GDM1 (cell line): ENCODE measurements at places on chromosomes 13 and 19.

DNA sequence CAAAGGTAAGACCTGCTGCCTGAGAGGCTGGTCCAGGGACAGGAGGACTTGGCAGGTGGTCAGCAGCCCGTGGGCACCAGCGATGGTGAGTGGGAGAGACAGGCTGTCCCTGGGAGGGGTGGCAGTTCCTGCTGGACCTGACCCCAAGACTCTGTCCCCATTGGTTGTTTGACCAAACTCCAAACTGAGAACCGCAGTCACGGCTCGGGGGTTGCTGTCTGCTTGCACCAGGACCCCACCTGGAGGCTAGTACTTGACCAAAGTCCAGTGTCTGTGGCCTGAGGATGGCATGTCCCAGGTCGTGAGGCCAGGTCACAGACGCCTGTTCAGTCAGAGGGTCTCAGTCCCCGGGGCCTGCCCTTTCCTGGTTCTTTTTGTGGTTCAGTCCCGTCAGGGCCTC, 9.9 kb upstream of the ZNF14 start:
- no peak for DNase-seq

DNA sequence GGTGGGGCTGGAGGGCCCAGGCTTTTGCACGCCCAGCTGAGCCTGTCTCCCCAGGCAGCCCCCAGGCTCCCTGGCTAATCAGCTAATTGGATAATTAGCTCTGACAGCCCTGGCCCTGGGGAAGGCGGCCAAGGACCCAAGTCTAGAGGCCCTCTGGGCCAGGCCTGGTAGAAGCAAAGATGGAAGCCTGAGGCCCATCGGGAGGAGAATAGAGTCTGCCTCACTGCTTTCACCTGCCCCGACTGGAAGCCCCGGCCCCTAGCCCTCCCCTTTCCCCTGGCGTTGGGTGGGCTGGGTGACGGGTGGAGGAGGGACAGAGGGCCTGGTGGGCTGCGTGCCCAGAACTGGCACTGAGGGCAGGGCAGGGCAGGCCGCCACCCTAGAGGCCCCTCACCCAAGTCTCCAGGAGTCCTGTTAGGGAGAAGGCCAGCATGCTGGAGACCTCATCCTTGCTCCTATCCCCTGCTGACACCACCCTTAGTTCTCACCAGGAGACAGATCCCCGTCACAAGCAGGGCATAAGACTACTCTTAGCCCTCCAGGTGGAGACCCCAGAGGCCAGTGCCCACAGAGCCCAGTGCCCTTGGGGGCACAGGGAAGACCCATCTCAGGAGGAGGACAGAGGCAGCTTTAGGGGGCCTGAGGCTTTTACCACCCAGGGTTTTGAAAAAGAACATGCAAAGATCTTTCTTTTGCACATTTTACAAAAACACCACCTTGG, 12.0 kb downstream of the LYL1 start:
- no peak for DNase-seq

DNA sequence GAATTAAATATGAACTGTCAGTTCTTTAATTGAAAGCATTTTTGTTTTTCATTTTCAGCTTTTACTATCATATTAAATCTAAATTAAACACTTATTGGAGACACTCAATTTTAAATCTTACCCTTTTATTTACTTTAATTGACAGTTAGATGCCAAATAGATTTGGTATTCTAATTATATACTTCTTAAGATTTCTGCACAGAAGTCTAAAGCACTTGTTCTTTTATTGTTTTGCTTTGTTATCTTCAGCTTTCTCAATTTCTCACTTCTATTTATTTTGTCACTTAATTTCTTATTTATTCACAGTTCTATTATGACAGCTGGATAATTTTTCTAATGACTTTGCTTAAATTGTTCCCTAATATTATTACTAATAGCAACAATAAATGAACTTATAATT, 1397.3 kb upstream of the MIR17HG start:
- no peak for DNase-seq

DNA sequence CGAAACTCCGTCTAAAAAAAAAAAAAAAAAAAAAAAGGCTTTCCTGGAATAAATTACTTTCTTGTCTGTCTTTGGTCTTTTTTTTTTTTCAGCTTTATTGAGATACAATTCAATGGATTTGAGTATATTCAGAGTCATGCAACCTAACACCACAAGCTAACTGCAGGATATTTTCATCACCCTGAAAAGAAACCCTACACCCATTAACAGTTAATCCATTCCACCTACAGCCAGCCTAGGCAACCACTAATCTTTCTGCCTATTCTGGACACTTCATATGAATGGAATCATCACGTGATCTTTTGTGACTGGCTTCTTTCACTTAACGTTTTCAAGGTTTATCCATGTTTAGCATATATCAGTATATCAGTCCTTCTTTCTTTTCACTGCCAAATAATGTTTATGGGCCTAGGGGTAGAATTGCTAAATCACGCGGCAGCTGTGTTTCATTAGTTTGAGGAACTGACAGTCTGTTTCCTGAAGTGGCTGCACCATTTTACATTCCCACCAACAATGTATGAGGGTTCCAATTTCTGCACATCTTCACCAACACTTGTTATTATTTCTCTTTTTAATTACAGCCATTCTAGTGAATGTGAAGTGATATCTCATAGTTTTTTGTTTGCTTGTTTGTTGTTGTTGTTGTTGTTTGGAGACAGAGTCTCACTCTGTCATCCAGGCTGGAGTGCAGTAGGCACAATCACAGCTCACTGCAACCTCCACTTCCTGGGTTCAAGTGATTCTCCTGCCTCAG, 19.9 kb downstream of the LRFN3 start:
- no peak for DNase-seq

DNA sequence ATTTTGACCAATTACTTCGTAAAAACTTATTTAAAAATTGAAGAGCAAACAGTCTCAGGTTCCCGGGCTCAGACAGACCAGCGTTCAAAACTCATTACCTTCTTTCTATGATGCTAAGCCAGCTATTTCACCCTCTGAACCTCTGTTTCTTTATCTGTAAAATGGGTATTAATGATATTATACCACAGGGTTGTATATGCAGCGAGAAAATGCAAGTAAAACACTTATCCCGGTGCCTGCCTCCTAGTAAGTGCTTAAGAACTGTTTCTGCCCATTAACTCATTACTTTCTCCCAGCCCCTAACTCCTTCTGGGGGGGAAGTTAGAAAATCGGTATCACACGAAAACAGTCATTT, 410 bp upstream of the PAK4 start:
- DNase-seq = no peak

DNA sequence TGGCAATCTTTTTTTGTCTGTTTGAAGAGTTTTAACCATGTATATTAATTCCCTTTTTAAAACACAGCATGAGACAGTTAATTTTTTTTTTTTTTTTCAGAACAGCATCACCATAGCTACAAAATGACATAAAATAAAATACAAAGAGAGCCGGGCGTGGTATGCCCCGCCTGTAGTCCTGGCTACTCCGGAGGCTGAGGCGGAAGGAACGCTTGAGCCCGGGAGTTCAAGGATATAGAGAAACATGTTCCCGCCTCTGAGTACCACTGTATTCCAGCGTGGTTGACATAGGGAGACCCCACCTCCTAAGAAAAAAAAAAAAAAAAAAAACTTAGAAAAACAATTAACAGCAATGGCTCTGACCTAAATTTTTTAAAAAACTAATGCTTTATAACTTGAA, 10.0 kb upstream of the INSR start:
- no peak for DNase-seq

- no peak for DNase-seq
Measured at GRCh38 chr13:110628952-110629701, 13.8 kb downstream of the NAXD start.
